ENCODE measurements at places on chromosomes 6 and 20. TPM values are rescaled to one million over a fixed set of nuclear protein-coding genes. Genes with fewer than 3 reads are reported as not detected.

DNA sequence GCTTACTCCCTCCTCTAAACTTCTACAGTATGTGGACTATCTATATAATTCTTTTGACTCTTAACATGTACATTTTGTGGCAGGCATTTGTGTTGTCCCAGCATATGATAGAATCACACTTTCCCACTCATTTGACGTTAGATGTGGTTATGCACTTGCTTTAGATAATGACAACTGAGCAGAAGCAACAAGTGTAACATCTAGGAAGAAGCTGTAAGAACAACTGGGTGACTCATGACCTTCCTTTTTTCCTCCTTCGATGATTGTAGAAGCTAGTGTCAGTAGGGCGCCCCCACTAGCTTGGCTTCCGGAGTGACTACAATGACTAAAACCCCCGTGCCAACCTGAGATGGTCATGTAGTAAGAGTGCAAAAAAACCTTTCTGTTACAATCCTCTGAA is 74.6 kb upstream of the CEP85L start:
- DNase-seq: no peak

GRCh38 chr6:132361101-132361500 is 40.2 kb downstream of the MOXD1 start:
- no peak for DNase-seq

DNA sequence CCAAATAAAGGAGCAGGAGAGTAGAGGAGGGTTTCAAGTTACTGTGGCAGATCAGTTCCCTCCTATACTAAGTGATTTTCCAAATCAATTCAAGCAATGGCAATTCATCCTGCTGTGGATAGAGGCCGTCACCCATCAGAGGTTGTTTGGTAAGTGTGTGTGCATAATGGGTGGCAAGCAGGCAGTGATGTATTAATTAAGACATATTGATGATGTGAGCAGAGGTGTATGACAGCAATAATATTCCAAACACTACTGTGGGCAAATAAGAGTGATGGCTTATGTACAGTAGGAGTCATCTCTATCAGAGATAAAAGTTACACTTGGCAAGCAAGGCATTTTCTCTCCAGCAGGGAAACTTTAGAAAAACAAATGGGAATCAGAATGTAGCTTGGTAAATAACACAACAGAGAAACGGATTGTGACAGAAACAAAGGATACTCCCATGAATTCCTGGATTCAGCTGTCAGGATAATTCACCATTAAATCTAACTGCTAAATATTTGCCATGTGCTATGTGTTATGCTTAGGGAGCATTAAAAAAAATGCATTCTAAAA is 196.3 kb downstream of the KHDC1L start:
- DNase-seq: no peak

GRCh38 chr20:54184071-54184470 is 10.3 kb upstream of the CYP24A1 start:
- DNase-seq: no peak

DNA sequence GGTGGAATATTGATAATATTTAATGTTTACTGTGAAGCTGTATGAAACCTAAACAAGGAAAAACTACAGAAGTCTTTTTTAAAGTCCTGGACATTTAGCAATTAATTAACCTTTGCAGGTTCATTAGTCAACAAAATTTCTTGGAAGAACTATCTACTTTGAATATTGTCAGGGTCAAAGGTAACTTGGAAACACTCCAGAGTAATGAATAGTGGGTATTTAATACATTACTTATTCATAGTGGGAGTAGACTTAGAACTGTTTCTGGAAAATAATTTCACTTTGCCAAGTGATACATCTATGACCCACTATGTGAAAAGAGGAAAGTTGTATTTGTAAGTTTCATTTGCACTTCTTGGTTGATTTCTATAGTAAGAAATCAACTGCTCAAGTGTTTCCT is 319.1 kb downstream of the TFAP2B start:
- DNase-seq: no peak

- DNase-seq: no peak
Measured at GRCh38 chr6:56232436-56232835, 14.9 kb downstream of the COL21A1 start.

DNA sequence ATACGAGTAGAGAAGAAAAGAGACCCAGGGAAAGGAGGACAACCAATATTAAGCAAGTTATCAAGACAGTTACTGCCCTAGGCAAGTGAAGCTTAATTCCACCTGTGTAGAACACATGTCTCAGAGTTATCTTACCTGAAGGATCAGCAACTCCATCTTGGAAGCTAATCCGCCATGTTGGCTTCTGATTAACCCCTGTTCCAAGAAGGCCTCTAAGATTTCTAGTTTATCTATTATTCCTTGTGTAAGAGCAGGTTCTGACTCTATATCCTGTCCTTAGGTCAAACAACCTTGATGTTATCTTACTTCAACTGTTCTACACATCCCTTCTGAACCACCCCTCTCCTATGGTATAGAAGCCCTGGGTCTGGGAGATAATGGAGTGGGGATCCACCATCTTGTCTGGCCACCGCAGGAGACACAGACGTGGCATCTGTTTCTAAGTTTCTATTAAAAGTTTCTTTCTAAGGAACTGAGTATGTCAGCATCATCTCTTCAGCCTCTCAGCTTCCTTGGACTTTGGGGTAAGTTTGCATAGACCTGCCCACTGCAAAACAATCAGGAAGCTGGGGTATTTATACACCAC is 27.7 kb upstream of the PTPN1 start:
- DNase-seq: no peak

GRCh38 chr20:2312876-2313275 is 17.1 kb downstream of the TGM3 start:
- no peak for DNase-seq

DNA sequence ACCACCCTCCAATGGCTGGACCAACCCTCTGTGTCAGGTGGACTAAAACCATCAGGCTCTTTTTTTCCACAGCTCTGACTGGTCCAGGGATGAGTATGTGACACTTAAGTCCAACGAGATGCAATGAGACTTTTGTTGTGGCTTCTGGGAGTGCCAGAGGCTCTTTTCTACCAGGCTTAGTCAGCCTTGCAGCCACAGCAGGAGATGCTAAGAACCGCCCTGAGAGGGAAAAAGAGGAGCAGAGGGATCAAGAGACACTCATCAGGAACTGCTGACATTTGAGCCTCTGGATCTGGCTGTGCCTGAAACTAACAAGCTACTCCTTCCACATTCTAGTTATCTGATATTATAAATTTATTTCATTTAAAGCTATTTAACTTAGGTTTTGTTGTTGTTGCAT is 270.9 kb upstream of the SULF2 start:
- no peak for DNase-seq

GRCh38 chr20:33916768-33917167 is 76.9 kb upstream of the RALY start:
- no peak for DNase-seq

DNA sequence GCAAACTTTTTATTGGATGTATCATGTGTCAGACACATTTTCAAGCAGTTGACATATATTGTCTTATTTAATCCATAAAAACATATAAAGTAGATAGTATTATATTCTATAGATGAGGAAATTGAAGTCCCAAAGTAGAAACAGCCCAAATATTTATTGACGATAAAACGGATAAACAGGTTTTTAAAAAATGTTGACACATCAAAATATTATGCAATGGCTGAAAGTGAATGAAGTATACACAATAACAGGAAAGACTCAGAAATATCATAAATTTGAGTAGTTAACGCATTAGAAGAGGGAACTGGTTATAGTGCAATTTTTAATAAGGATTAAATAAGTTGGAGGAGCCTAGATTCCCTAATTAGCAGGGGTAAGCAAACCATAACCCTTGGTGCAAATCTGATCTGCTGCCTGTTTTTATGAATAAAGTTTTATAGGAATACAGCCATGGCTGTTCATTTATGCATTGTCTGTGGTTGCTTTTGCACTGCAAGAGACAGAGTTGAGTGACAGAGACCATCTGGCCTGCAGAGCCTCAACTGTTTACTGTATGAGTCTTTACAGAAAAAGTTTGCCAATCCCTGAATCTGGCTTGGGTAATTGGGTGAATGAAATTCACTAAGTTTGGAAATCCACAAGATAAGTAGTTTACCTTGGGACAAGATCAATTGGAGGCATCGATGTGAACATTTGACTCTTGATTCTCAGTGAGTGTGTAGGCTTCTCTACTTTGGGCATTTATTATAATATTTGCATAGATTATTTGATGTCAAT is 50.6 kb upstream of the EXOC2 start:
- DNase-seq: no peak

DNA sequence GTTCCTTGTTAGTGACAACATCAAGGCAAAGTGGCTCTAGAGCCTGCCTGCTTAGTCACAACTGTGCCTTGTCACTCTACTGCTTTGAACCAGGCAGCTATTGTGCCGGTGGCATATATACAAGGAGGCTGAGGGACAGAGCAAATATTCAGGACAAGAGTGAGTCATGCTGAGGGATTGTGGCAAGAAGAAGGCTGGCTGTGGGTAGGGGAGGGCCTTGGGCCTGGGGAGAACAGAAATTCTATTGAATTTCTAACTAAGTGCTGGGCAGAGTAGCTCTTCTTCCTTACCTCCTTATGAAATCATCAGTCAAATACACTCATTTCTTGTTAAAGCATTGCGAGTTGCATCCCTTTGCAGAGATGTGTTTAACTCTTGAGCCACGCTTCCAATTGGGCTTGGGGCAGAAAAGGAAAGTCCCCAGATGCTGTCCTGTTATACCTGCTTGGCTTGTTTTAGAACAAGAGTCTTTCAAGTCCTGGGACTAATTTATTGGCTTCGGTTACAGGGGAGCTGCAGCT is 59.7 kb downstream of the PFDN4 start:
- peak; percentile 47 for DNase-seq

DNA sequence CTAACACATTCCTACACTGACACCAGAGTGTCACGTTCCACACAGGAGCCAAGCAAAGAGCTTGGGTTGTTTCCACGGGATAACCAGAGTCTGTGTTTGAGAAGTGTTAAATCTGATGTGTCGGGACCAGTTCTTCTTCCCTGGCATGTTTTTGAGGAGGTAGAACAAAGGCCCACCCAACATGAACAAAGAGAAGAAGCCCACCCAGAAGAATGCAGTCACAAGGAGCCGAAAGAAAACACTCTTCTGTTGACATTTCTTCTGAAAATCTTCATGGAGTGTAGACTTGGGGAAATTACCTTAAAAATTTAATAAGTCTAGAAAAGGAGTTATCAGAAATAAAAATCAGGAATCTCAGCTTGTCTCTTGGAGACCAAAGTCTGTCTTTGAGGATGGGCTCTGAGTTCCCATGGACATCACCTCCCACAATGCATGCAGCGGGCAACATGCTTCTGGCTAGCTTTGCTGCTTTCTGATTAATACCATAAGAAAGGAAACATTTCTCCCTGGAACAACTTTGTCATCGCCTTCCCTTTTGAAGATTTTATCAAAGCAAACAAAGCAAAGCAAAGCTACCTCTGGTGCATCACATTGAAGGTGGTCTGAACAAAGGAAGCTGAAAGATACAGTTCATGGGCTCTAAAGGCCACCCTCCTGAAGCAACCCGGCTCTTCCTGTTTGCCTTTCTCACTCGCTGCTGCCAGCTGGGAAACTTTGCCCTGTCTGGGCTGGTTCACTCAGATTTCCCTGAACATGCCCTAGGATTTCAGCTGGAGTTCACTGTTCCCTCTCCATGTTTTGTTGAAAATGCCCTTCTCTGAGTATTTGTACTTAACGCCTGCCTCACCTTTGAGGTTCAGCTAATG is 448.1 kb downstream of the KIF16B start:
- no peak for DNase-seq

DNA sequence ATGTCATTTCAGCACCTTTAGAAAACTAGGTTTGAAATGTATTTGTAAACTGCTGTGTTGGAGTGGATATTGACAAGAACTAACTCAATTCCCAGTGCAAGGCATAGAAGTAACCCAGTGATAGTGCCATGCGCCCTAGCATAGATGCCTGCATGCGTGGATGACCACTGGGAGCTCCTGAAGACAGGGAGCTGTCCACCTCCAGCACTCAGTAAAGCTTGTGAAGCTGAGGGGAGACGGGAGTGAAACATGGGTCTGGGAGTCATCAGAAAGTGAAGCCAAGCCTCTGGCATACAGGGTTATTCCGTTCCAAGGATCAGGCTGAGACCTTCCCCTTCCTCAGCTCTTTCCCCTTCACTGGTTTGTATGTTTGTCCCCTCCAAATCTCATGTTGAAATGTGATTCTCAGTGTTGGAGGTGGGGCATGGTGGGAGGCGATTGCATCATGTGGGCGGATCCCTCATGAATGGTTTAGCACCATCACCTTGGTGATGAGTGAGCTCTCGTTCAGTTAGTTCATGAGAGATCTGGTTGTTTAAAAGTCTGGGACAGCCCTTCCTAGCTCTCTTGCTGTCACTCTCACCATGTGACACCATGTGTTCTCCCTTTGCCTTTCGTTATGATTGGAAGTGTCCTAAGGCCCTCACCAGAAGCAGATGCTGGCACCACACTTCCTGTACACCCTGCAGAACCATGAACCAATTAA is 146.5 kb upstream of the FERMT1 start:
- DNase-seq: no peak

DNA sequence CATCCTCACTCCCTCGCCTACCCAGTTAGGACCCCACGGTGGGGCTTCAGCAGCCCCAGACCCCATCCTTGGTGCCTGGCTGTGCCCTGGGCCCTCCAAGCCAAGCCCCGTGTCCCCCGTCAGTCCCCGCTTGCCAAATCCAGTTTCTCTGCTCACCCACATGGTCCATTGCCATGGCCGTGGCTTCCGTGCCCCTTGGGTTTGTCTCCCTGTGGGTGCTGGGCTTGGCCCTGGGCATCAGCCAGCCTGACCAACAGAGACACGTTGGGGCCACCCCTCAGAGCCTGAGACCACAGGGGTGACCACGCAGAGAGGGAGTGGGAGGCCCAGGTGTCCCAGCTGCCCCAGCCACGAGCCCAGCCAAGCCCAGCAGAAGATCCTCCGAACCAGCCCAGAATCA is 7.7 kb downstream of the SS18L1 start:
- no peak for DNase-seq

GRCh38 chr6:44457596-44457995 is 70.1 kb downstream of the CDC5L start:
- no peak for DNase-seq

DNA sequence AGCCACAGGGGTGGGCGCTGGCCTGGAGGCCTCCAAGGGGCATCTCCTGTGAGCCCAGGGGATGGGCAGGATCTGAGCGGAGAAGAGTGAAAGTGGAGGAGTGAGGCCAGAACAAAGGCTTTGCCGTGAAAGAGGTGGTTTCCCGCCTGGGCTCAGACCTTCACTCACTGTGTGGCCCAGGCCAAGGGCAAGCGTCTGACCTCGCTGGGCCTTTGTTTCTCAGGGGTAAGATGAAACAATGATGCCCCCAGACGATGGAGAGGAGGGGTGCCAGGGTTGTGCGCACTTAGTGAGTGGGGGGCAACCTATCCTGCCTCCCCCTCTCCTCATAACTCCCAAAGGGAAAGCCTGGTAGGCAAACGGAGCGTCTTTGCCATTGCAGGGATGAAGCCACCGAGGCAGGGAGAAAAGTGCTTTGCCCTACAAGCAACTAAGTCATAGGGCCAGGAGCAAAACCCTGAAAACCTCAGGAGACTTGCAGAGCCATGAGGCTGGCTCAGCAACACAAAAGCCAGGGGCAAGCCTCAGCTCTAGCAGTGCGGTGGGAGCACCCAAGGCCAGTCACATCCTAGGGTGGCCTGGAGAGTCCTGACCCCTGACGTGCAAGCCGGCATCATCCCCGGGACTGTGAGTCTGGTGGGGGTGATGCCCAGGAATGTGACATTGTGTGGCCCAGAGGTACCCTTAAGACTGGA is 897 bp upstream of the STMN3 start:
- DNase-seq: no peak

ABHD16A gene
- total RNA-seq: 44.5 TPM

TPBG gene
- total RNA-seq: 19.8 TPM

C20orf141 gene
- total RNA-seq: not detected

MOG gene
- total RNA-seq: not detected

ENPP4 gene
- total RNA-seq: 14.6 TPM

CST2 gene
- not detected for total RNA-seq

OXT gene
- total RNA-seq: not detected

PCNA gene
- total RNA-seq: 52.0 TPM

TSPYL4 gene
- 26.1 TPM for total RNA-seq

All from ureter (tissue), 1 donor.